ENCODE measurements at places on chromosomes 7 and 10.

DNA sequence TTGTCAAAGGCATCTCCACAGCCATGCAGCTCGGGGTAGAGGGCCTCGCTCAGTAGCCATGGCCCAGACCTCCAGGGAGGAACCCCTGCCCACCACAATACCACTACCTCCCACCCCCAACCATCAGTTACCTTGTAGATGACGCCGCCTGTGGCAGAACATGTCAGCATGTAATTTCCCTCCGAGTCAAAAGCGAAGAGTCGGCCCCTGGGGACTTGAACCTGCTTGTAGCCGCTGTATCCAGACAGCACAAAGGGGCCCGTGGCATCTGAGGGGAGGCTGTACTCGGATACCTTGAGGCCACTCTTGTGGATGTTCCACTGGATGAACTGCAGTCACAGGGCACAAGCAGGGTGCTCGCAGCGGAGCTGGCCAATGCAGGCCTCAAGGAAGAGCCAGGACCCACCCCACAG, 16.3 kb upstream of the CYREN start:
- DNase-seq = no peak

DNA sequence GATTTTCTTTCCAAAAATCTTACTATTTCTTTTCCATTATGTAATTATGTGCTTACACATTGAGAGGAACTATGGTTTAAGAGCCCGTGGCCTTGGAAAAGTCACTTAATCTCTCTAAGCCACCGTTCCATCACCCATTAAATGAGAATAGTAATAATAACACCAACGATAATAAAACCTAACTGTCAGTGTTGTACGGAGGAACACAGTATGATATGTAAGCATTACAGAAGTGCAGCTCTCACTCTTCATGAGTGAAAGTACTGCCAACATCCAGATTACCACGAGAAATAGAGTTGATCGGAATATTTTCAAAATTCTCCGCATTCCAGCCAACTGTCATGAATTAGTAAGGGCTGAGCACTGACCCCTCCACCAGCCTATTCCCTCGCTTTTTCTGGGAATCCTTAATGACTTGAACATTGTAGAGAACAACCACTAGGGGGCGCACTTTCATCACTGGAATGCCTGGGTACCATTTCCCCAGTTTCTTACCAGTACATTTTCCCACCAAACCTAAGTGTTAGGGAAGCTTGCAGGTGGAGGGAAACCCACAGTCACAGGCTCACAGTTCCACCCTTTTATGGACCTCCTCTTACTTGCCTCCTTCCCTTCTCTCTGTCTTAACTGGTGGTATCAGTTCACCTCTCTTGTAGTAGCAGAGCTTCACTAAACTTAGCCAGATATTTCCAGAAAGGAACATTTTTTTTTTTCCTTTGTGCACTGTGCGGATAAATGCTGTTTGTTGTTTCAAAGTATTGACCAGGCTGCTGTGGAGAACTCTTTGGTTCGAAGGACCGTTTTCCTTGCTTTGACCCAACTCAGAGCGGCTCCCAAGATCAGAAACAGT, 27.8 kb downstream of the NKX2-3 start:
- no peak for DNase-seq

- no peak for DNase-seq
Observed at GRCh38 chr7:155543926-155544325, 2.4 kb downstream of the CNPY1 start.

GRCh38 chr10:116791241-116791640, 48.9 kb upstream of the HSPA12A start:
- no peak for DNase-seq

DNA sequence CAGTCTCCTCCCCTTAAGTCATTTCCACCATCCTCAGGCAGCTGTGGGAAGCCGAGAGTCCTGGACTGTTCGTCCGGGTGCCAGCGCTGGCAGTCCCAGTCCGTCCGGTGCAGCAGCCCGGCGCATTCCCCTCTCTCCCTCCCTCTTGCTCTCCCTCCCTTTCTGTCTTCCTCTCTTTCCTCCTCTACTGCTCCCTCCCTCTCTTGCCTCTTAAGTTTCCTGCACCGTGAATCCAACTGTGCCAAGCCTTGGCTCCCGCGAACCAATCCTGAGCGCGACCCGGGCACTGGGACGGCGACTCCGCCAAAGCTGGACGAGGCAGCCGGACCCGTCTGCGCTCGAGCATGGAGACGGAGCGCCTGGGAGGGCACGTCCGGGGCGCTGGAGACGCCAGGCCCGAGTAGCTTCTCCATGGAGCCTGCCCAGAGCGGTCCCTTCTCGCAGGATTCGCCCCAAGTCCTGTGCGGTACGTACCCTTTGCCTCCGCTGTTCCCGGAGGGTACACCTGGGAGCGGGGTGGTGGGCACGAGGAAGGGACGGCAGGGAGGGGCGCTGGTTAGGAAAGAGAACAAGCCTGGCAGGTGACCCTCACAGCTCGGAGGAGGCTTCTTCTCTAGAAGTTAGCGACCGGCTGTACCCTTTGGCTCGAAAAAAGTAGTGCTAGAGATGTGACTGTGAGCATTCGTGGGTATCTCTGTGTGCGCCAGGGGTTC, 1.0 kb downstream of the NXPH1 start:
- DNase-seq = no peak

- DNase-seq = no peak
Observed at GRCh38 chr10:120972259-120972658, 121.1 kb downstream of the WDR11 start.

GRCh38 chr10:128927497-128928161, 539.4 kb upstream of the MGMT start:
- DNase-seq = no peak

DNA sequence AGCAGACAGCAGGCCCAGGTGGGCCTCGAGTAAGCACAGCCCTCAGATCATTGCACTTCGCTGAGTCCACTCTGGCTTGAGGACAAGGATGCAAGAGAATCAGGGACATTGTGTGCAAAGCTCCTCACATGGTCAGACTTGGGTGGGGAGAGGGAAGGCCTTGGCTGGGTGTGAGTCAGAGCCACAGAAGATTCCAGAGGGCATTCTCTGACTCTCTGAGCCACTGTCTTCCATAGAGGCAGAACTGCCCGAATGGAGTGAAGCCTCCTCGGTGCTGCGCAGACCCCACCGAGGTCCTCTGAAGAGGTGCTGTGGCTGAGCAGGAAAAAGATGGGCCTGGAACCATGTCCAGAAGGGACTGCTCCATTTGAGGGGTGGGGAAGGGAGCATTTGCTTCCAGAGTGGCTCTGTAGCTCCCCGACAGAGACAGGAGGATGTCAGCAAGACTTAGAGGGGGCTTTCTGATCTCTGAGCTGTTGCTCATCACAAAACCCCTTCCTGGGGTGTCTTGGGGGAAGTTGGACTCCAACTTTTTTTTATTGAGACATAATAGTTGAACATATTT, 120.8 kb downstream of the PTPN20 start:
- no peak for DNase-seq

DNA sequence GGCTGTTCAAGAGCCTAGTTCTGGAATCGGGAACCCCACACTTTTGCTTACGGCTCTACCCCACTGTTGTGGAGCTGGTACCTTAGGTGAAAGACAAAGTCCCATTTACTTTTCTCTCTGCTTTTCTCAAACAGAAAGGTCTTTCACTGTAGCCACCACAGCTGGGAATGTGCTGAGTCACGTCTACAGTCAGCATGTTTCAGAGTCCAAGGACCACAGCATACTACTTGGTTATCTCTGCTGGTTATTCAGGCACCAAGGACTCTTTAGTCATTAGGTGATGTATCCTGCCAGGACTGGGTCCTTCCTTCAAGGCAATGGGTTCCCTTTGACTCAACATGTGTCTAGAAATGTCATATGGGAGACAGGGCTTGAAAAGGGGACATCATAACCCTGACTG, 266.8 kb upstream of the STEAP1 start:
- no peak for DNase-seq

DNA sequence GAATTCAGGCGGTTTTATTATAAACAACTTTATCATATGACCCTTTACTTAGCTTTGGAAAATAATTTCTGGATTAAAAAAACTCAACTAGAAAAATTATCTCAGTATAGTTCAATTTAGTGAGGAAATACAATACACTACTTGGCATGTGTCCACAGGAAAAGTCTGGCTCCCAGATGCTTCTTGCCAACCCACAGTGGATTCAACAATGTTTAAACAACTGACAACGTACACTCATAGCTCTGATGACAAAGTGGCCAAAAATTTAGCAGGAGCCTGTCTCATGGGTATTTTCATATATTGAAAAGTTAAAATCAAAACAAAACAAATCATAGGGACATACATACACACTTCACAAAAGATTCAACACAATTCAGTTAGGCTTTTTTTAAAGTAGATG, 158.8 kb downstream of the SKAP2 start:
- DNase-seq = no peak

DNA sequence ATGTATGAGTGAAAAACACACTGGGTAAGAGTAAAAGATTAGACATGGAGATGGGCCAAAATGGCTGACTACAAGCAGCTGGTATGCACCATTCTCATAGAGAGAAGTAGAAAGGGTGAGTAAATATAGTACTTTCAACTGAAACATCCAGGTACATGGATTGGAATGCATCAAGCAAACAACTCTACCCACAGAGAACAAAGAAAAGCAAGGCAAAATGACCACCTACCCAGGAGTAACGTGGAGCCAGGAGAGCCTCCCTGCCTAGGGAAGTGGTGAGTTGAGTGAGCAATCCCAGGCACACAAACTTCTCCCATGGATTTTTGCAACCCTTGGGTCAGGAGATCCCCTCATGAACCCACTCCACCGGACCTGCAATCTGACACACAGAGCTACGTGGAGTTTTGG, 212.8 kb downstream of the PTN start:
- DNase-seq = no peak

GRCh38 chr10:35386594-35387174, 50.4 kb downstream of the CCNY start:
- DNase-seq = no peak

GRCh38 chr10:74988832-74989561, 122.5 kb upstream of the SAMD8 start:
- no peak for DNase-seq

DNA sequence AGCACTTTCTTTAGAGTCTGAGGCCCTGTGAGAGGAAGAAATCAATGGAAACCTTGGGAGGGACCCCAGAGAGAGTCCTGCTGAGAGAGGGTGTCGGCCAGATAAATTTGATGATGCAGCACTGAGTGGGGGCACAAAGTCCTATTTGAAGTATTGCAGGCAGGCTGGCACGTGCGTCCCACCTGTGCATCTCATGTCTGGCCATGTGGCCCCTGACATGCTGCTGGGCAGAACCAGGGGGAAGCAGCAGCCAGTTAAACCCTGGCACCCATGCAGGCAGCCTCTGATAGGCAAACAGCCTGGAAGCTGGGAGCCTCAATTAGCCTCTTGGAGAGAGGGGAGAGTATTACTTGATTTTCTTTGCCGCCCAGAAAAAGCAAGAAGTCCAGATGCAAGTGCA, 180.9 kb downstream of the PLXNA4 start:
- DNase-seq = no peak

GRCh38 chr10:60187691-60188090, 202.0 kb downstream of the ANK3 start:
- DNase-seq = no peak

GRCh38 chr10:33482486-33482885, 148.0 kb upstream of the NRP1 start:
- peak; percentile 62 for DNase-seq

DNA sequence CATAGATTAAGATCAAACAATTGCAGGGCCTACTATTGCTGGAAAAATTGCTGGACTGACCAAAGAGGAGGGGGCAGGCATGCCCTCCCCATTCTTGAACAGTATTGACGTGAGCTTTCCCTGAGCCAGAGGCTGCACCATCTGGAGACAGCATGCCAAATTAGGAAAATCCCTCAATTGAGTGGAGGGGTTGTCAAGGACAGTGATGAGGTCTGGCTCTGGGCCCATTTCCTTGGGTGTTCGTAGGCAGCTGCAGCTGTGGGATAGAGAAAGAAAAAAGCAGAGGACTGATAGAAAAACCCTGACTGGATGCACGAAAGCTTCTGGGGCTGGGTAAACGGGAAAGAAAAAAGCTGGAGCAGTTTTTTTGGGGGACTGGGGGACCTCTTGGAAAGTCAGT, 22.8 kb upstream of the ORC5 start:
- DNase-seq = no peak

DNA sequence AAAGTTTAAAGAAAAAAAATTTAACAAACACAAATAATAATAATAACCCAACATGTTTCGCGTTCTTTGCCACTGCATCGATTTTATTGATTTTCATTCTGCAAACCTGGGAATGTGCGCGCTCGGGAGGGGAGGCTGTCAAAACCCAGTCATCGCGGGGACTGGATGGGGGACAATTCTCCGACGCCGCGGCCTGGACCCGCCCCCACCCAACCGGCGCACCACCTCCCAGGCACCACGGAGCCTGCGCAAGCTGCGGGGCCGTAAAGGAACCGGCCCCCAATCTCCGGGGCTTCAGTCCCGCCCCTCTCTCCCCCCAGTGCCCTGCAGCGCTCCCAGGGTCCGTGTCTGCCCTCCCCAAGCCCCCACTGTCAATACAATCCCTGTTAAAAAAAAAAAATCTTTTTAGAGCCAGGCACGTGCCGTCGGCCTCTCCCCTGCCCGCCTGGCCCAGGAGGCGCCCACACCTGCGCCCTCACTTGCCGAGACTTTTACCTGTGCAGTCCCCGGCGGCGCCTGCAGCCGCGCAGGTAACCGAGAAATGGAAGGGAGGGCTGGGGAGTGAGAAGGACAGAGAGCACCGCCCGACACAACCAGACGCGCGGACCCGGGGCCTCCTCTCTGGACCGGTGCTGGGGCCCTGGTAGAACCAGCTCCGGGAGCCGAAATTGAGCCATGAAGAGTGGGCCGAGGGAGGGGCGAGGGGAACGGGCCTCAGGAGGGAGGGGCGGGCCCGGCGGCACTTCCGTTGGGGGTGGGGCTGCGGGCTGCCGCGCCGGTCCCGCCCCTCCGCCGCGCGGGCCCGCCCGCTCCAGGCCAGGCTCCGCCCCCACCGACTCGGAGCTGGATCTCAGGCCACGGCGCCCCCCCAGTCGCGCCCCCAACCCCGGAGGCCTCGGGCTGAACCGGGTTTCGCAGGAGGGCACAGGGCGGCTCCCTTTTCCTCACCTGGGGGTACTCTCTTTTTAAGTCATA, 7.6 kb upstream of the ZNF503 start:
- DNase-seq = no peak

- DNase-seq = peak; percentile 83
Observed at GRCh38 chr10:69969977-69970376, 82.7 kb upstream of the MACROH2A2 start.

GRCh38 chr7:128879939-128880746, 17.5 kb downstream of the ATP6V1F start:
- no peak for DNase-seq

DNA sequence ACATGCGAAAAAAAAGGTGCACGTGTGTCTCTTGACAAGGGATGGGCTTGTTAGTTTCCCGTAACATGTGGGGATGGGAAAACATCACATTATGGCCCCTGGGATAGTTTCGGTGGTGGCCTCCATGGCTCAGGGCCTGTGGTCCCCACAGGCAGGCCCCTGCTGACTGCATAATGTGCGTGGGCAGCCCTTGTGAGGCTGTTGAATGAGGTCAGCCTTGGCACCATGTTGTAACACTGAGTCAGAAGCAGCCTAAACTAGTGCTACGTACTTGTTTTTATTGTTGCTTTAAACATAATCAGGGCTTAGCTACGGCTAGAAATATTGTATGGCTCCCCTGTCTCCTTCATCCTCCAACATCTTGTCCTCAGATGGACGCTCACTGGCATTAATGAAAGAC, 80.6 kb downstream of the BEND7 start:
- no peak for DNase-seq

All from esophagus muscularis mucosa (tissue), 4 donors.